ENCODE measurements at places on chromosomes 11 and 22.

- DNase-seq = peak; percentile 92
Measured at GRCh38 chr11:5280582-5281102, 10.9 kb upstream of the HBE1 start.

DNA sequence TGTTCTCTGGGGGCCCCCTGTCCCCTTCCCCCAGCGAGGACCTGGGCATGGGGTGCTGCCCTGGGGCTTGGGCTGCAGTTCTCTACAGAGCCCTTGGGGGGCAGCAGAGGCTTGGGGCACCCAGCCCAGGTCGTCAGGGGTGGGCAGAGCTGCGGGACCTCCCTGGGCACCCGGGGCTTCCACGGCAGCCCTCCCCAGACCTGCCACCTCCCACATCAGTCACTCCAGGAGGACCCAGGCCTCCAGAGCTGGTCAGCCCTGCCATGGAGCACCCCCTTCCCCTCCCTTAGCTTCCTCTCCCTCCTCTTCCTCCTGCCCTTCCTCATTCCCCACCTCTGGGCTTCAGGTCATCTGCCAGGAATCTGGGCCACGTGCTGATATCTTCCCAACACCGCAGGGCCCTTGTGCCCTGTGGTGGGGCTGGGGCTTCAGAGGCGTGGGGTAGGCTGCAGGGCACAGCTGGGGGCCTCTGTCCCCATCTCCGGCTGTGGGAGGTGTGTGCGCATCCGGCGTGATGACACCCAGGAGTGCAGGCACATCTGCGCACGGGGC lies 5.8 kb downstream of the TSPAN4 start:
- DNase-seq = no peak

DNA sequence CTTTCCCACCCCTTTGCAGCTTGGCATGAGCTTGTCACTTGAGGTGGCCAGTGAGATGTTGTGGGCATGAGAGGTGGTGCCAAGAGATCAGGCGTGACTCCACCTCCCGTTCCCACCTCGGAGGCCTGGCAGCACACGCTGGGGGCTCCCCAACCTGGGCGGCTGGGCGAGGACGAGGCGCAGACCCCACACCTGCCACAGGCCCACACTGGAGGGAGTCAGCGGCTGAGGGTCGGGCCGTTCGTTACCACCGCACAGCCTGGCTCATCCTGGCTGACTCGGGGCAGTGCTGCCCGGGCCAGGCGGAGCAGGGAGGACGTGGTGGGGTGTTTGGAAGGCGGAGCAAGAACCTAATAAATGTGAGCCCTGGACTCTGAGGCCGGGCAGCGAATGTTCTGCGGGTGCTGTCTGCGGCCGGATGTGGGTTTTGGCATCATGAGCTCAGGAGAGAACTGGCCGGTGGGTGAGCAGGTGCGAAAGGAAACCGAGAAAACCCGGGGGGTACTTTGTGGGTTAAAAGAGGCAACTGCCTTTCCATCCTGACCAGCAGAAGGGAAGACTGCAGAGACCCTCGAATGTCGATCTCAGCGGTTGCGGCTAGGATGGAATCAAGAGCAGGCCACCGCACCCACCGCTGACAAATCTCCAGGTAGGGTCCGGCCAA lies 10.2 kb upstream of the IFITM3 start:
- DNase-seq = no peak

- no peak for DNase-seq
Measured at GRCh38 chr22:29607426-29607825, 4.0 kb downstream of the NF2 start.

GRCh38 chr11:75982309-75982708 lies 167.3 kb downstream of the UVRAG start:
- DNase-seq = no peak

DNA sequence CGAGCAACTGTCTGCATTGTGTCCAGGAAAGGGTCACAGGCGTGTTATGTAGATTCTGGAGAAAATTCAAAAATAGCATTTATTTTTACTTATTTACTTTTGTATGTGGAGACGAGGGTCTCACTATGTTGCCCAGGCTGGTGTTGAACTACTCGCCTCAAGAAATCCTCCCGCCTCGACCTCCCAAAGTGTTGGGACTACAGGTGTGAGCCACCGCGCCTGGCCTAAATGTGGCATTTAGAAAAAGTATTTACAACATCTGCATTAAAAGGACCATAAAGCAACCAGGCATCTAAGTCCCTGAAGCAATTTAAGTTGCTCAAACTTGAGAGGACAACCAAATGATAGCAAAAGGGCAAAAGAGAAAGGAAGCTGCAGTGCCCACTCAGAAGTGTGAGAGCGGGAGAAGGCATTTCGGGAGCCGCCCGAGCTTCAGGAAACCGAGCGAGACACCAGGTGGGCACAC lies 595 bp downstream of the TRIM66 start:
- DNase-seq = no peak

- no peak for DNase-seq
Measured at GRCh38 chr11:94134651-94135512, 6.2 kb downstream of the PANX1 start.

GRCh38 chr22:28808716-28809355 lies 8.5 kb upstream of the XBP1 start:
- DNase-seq = no peak

DNA sequence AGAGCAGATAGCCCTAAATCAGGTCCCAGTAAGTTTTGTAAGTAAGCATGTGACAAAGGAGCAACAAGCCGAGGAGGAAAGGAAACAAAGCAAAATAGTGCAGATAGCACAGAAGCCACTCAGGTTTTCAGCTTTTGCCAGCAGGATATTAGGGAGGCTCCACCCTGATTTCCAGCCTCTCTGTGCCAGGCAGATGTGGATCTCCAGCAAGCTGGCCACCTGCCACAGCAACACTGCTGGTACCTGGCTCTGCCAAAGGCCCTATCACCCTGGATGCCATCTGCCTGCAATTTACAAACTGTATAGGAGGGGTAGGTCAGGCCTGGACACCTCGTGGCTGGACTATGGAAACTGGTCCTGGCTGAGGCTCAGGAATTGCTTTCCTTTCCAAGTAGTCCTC lies 12.2 kb upstream of the NNMT start:
- DNase-seq = no peak

- no peak for DNase-seq
Measured at GRCh38 chr11:120181376-120181975, 29.4 kb upstream of the OAF start.

- DNase-seq = no peak
Measured at GRCh38 chr11:1762537-1763302, 1.0 kb downstream of the CTSD start.

GRCh38 chr22:49326558-49326957 lies 501.1 kb downstream of the BRD1 start:
- DNase-seq = no peak

DNA sequence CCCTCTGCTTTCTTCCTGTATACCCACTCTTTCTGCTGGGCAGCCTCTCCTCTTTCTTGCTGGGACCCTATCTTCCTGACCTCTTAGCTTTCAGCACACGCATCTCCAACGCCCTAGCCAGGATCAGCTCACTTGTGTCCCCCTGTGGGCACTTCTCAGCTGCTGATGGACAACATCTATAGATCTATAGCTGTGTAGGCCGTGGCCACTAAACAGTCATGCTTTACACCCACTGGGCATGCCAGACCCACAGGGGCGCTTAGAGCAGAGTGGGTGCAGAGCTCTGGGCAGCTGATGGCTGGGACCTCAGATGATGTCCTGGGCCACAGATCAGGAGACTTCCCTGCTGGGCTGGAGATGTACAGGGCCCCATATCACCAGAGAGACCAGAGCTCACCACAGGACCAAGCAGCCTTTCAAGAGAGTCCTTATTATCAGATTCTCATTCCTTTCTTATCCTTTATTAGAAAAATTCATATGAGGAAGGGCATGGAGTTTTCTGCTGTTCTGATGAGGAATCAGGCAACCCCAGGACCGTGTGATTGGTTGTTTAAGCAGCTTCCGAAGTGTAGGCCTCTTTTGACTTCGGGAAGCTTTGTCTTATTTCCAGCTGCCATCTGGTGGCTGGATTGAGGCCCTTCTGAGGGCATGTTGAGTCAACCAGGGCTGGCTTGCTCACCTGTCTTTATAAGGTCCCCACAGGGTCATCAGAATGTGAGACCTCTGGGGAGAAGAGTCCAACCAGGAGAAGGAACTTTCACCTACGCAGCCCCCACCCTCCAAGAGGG lies 60.5 kb downstream of the OSBP2 start:
- DNase-seq = peak; percentile 55

GRCh38 chr22:45997077-45997776 lies 20.3 kb upstream of the WNT7B start:
- DNase-seq = no peak

GRCh38 chr11:32100495-32100894 lies 9.6 kb downstream of the RCN1 start:
- DNase-seq = no peak

- DNase-seq = peak; percentile 27
Measured at GRCh38 chr11:9726321-9727022, 62.6 kb downstream of the SWAP70 start.

- no peak for DNase-seq
Measured at GRCh38 chr11:116771935-116772334, 852 bp downstream of the BUD13 start.

DNA sequence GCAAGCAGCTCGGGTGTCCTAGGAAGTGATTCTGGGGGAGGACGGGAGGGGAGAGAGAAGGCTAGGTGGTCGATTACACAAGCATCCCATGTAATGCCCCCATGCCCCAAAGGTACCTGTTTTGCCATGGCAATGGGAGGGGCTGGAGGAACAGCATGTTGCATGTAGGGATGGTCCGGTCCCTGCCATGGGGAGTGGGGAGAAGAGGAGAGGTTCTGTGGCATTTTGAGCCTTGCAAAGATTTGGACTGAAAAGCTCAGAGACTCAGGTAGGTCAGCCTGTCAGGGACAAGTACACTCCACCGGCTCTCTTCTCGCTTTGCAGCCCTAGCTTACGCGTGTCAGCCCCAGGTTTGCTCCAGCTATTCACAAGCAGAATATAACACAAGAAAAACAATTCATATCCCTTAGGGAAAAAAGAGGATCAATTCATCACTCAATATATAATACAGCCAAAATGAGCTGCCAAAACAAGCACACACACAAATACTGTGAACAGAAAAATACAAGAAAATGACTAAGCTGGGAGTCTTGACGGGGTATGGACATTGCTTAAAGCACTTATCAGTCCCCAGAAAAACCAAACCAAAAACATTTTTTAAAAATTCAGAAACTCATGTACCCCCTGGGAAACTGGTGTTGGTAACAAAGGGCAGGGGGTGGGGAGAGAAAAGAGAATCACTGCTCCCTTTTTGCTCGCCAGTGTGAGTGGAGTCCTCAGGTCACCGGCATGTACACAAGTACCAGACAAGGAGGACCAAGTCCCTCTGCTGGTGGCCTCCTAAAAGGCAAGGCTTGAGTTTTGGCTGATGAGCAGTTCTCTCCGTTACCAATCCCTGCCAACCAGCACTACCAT lies 21.6 kb downstream of the APOL5 start:
- DNase-seq = no peak

DNA sequence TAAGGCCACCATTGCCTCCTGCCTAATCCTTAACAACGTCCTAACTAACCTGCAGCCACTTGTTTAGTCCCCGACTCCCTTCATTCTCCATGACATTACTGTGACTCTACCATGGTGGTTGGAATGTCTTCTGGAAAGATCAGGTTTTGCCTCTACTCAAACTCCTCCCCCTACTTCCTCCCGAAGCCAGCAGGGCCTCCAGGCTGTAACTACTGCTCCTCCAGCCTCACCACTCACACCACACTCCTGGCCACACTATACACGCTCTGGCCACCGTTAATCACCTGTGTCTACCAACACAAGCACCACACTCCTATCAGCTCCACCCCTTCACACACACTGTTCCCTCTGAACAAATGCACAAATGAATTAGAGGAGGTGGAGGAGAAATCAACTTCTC lies 69.2 kb downstream of the PACSIN2 start:
- DNase-seq = no peak

DNA sequence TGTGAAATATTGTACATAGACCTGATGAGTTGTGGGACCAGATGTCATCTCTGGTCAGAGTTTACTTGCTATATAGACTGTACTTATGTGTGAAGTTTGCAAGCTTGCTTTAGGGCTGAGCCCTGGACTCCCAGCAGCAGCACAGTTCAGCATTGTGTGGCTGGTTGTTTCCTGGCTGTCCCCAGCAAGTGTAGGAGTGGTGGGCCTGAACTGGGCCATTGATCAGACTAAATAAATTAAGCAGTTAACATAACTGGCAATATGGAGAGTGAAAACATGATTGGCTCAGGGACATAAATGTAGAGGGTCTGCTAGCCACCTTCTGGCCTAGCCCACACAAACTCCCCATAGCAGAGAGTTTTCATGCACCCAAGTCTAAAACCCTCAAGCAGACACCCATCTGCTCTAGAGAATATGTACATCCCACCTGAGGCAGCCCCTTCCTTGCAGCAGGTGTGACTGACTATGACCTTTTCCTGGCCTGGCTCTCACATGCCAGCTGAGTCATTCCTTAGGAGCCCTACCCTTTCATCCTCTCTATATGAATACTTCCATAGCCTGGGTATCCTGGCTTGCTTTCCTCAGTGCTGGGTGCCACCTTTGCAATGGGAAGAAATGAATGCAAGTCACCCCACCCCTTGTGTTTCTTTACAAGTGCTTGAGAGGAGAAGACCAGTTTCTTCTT lies 12.3 kb downstream of the PIK3IP1 start:
- no peak for DNase-seq

GRCh38 chr11:35523861-35524260 lies 1.6 kb downstream of the PAMR1 start:
- no peak for DNase-seq

- DNase-seq = no peak
Measured at GRCh38 chr11:22234743-22235142, 41.9 kb downstream of the ANO5 start.

DNA sequence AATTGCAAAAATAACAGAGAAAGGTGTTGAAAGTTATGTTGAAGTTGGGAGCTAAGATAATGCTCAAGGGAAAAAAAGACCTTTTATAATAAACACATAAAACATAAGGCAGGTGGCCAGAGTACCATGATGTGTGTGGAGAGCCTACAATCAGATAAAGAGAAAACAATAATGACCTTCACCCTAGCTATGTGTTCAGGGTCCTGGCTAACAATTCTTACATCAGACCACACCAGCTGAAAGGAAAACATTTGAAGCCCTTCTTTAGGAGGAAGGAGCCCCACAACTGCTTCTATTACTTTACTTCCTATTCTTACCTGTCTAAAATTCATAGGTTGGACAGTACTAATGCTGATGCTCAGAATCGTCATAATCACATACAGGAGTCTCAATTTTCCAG lies 2.5 kb downstream of the TSG101 start:
- no peak for DNase-seq

DNA sequence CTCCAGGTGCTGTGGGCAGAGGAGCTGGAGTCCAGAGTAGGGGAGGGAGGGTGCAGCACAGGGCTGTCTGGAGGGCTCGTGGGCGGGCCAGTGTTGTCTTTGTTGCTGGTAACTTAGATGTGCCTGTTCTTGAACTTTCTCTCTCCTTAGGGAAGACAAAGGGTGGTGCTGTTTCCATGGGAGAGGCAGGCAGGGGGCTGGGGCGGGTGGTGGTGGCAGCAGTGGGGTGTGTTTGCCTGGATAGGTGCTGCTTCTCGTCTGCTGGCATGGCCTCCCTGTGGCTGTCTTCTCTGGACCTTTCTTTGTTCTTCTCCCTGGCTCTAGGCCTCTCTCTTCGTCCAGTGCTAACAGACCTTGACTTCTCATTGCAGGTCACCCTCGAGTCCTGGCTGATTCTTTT lies 8.5 kb downstream of the SIDT2 start:
- no peak for DNase-seq
